ENCODE measurements at places on chromosomes 2 and 18. TPM values are rescaled to one million over a fixed set of nuclear protein-coding genes. Genes with fewer than 3 reads are reported as not detected.

- H3K4me1 ChIP-seq, result no peaks in the 10 kb centered on the region
- H3K27me3 ChIP-seq, result no peaks in the 10 kb centered on the region
- H3K4me3 ChIP-seq, result no peak overlapping the region
- no peaks in the 10 kb centered on the region for H3K36me3 ChIP-seq
Observed at GRCh38 chr2:60512641-60513040, 40.8 kb downstream of the BCL11A start.

ANKRD30B gene
- 11.2 TPM for total RNA-seq

RNF149 gene
- total RNA-seq, result 65.3 TPM

- H3K27ac ChIP-seq, result no peak overlapping the region
Observed at GRCh38 chr2:192026059-192026824, 168.5 kb downstream of the TMEFF2 start.

KRTCAP3 gene
- total RNA-seq, result 3.6 TPM

- H3K27me3 ChIP-seq, result no peaks in the 10 kb centered on the region
- H3K27ac ChIP-seq, result no peak overlapping the region
- no peaks in the 10 kb centered on the region for H3K4me1 ChIP-seq
- no peaks in the 10 kb centered on the region for H3K36me3 ChIP-seq
- no peak for DNase-seq
Observed at GRCh38 chr2:165192729-165193128, 11.1 kb downstream of the SCN3A start.

GRCh38 chr2:16653083-16653375 lies 12.6 kb downstream of the CYRIA start:
- peaks cover 9% of the 10 kb centered on the region for H3K4me1 ChIP-seq
- no peaks in the 10 kb centered on the region for H3K27me3 ChIP-seq
- peak overlapping the region; percentile 67 for H3K27ac ChIP-seq

- no peak overlapping the region for H3K27ac ChIP-seq
- H3K4me3 ChIP-seq, result no peak overlapping the region
- no peak for DNase-seq
- no peaks in the 10 kb centered on the region for H3K27me3 ChIP-seq
- H3K4me1 ChIP-seq, result no peaks in the 10 kb centered on the region
Observed at GRCh38 chr2:205934443-205934842, 151.5 kb downstream of the INO80D start.

GRCh38 chr18:67290421-67290820 lies 226.1 kb downstream of the DSEL start:
- H3K4me1 ChIP-seq, result no peaks in the 10 kb centered on the region
- no peak overlapping the region for H3K4me3 ChIP-seq
- H3K27ac ChIP-seq, result no peak overlapping the region
- no peak for DNase-seq
- H3K27me3 ChIP-seq, result no peaks in the 10 kb centered on the region
- no peaks in the 10 kb centered on the region for H3K36me3 ChIP-seq

All from tibial nerve (tissue), 4 donors.